ENCODE measurements at places on chromosomes 5 and 9. TPM values are rescaled to one million over a fixed set of nuclear protein-coding genes. Genes with fewer than 3 reads are reported as not detected.

- no peak for DNase-seq
Observed at GRCh38 chr5:15092801-15093200, 221.2 kb upstream of the ANKH start.

GRCh38 chr5:93054424-93055163, 526.4 kb downstream of the NR2F1-AS1 start:
- no peak for DNase-seq

DNA sequence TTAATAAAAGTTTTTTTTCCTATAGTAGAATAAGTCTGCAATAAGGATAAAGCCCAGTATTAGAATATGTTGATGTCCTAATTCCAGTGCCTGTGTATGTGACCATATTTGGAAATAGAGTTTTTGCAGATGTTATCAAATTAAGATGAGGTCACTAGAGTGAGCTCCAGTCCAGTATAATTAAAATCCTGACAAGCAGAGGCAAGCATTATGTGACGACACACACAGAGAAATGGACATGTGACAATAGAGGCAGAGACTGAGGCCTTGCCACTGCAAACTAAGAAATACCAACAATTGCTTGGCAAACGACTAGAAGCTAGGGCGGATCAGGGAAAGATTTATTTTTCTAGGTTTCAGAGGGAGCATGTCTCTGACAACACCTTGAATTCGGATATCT, 216.4 kb upstream of the CYLC2 start:
- no peak for DNase-seq

DNA sequence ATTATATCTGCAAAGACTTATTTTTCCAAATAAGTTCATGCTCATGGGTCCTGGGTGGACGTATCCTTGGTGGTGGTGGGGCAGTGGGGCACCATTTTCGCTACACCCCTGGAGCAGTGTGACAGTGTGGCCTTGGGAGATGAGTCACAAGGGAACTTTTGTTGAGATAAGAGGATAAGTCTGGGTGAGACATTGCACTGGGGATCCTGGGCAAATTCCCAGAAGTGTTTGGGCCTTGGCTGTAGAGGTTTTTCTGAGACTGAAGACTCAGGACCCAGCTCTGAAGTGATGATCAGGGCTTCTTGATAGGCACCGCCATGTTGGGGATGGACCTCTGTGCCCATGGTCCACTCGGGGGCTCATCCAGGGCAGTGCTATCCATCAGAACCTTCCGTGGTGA, 149.4 kb downstream of the MACROH2A1 start:
- DNase-seq = peak; percentile 84

SLC23A1 gene
- not detected for total RNA-seq

KIF27 gene
- total RNA-seq = 2.5 TPM

Measured in M059J (cell line).